ENCODE measurements at places on chromosomes 2 and 18.

DNA sequence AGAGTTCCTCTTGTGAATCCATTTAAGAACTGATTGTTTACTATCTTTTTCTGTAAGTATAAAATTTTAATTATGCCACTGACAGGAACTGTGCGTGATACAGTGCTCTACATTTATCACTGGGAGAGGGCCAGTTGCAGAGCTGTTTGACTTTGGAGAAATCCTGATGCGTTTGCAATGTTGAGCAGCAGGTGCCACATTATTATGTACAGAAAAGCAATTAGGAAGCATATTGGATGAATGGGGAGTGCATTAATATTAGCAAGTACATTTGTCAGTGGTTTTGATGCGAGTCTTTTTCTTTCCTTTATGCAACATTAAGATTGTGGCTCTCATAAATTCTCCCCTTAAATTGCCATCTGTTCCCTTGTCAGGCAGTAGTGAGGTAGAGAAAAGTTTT lies 302.3 kb upstream of the FANCL start:
- no peak for DNase-seq

DNA sequence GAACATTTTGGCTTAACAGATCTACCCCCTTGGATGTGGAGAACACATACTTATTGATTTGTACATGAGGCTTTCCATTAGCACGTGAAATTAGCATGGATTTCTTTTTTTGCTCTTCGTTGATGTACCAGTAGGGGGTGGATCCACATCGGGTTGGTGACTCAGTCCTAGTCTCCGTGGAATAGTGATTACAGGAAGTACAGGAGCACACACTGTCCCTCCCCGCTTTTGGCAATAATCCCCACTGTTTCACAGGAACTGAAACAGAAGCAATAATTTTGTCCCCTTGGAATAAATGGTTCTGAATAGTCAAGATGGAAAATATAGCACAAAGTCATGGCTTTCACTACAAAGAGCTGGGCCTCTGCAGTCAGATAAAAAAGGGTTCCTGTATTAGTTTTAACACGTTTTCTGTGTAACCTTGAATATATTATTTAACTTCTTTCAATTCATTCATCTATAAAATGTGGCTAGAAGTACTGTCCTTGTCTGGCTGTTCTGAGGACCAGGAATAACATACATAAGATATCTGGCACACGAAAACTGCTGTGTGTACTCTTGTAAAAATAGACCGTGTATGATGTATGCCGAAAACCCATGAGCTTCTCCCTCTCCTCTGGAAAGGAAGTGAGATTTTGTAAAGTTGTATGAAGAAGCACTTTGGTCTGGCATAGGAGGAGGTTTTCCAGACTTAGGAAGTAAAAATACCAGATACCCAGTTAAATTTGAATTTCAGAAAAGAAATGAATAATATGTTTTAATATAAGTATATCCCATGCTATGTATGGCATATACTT lies 229.2 kb downstream of the GALR1 start:
- DNase-seq: no peak

DNA sequence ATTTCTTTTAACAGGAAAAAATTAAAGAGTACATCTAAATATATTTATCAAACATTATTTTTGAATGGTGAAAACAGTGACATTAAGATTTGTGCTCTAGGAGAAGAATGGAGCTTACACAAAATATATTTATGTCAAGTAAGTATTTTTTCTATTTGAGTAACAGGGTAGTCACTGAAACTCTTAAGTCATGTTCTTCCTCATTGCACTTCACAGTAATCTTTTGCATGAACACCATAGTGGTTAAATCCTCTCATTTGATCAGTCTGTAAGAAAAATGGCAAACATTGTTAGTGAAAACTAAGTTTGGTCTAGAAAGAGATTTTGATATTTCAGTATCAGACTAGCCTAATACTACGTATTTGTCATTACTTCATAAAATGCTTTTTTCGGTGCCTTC lies 8.1 kb downstream of the GMCL1 start:
- DNase-seq: no peak

DNA sequence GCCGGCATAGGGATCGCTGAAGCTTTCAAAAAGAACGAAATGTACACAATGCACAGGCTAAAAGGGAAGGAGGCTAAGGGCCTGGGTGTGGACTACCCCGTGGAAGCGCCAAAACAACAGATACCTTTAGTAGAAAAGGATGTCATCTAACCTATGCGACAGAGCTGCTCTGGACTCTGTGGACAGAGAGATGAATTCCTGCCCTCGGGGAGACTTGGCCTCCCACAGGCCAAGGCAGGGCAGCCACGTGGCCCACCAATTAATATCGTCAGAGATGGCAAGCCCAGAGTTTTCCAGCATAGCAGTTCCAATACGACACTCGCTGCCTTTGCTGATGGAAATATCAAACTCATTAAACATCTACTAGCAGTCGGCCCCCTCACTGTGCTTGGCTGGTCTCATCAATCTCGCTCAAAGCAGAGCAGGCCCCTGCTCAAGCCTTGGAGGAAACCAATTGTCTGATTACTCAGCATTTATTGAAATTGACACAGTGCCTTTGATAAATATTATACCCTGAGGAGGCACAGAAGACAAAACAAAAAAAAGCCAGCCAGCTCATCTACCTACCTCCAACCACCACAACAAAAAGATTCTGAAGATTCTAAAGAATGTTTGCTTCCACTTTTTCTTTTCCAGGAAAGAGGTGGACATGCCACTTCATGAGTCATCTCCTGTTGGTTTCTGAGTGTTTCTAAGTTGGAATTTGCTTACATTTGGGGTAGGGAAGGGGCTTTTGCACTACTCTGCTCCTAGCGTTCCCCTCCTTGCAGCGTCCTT lies 79.0 kb upstream of the ACAA2 start:
- no peak for DNase-seq

GRCh38 chr18:23471486-23471885 lies 18.4 kb downstream of the RIOK3 start:
- DNase-seq: no peak

GRCh38 chr2:173666171-173666888 lies 298.8 kb downstream of the SP3 start:
- DNase-seq: no peak
